Left colon (tissue), 2 donors: ENCODE measurements at places on chromosomes 12 and 14.

DNA sequence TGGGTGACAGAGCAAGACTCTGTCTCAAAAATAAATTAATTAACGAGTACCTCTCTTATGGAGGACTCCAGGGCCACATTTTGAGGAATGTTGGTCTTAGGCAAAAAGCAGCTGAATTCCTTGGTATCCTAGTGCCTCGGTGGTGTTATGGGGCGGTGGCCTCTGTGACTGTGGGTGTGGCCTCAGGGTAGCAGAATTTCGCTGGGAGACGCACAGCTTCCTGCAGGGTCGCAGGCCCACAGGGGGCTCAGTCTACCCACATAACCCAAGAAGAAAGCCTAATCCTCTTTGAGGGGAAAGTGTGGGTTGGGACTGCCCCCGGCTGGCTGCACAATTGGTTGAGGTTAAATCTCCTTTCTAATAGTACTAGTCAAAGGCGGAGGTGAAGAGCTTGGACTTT lies 11.2 kb upstream of the SERPINA4 start:
- no peak for DNase-seq

DNA sequence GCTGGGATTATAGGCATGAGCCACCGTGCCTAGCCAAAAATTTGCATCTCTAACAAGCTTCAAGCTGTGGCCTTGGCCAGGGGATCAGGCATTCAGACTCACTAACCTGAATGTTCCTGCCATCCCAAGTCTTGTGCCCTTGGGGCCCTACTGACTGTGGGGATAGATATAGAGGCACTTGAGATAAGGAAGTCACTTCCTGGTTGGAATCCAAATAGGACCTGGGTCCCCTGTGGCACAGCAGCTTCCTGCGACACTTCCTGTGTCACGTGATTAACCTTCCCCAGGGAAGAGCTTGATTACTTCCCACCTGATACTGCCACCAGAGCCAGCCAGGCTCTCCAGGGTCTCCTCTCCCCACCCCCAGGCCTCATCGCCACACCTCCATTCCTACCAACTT lies 128.2 kb downstream of the BCL11B start:
- DNase-seq: no peak

GRCh38 chr14:105275267-105275946 lies 25.4 kb downstream of the BRF1 start:
- no peak for DNase-seq

DNA sequence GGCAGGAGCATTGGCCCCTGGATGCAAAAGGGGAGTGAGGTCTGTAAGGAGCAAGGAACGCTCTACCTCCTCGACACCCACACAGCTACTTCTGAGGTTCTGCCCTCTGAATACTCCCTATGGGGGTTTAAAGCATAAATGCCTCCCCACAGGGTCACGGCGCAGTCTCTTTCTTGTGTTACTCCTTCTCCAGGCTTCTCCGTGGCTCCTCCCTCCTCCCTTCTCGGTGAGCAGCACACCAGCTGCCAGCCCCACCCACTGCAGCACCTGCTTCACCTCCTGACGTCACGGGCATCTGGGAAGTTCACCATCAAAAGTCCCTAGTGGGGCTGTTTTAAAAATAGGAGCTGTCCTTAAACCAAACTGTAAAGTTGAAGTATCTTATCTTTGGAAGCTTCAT lies 67.3 kb downstream of the SPTB start:
- DNase-seq: peak; percentile 87

DNA sequence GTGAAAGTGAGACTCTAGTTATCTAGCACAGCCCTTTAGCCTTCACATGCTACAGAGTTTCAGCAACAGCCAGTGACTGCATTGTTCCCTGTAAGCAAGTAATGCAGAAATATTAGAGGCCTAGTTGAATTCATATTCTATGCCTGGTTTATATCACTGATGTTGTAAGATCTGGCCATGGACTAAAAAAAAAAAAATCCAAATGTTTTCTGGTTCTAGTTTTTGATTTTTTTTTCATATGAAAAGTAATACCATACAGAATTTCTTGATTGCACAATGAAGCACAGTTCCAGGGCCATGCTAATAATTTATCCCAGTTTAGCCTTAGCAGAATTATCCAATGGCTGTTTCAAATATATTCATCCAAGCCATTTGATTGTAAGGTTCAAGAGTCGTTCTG lies 341.5 kb upstream of the DDHD1 start:
- DNase-seq: no peak

- peak; percentile 33 for DNase-seq
Measured at GRCh38 chr14:65287264-65288131, 125.0 kb upstream of the FUT8 start.

- no peak for DNase-seq
Measured at GRCh38 chr12:116172224-116172849, 105.2 kb downstream of the MED13L start.

GRCh38 chr12:65960820-65961189 lies 136.5 kb downstream of the HMGA2 start:
- no peak for DNase-seq

DNA sequence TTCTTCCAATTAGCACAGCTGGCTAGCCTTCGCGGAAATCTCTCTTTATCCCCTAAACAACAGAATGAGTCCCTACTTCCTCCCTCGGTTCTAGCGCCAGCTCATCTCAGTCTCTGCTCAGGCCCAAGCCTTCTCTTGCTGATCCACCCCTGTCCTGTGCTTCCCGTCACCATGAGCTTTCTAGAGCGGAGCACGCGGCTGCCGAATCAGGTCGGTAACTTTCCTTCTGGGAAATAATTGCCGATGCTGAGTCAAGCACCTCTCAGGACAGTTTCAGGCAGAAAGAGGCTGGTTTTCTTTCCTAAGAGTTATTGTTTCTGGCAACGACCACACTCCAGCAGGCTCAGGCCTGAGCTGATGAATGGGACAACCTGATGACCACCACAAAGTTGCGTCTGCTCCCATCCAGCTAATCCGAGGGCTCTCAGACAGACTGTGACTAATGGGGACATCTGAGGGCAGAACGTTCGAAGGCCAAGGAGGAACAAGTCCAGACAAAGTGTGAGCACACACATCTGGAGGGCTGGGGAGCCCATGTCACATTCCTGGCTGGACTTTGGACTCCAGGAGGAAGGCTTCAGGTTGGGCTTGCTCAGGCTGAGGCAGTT lies 13.6 kb upstream of the GPR68 start:
- DNase-seq: peak; percentile 56

- no peak for DNase-seq
Measured at GRCh38 chr14:34325493-34325892, 136.5 kb downstream of the SPTSSA start.

- DNase-seq: no peak
Measured at GRCh38 chr14:106185837-106186233, 659.5 kb downstream of the TMEM121 start.

- no peak for DNase-seq
Measured at GRCh38 chr14:59900556-59900955, 19.4 kb upstream of the LRRC9 start.
